ENCODE measurements at places on chromosomes 7 and 10.

DNA sequence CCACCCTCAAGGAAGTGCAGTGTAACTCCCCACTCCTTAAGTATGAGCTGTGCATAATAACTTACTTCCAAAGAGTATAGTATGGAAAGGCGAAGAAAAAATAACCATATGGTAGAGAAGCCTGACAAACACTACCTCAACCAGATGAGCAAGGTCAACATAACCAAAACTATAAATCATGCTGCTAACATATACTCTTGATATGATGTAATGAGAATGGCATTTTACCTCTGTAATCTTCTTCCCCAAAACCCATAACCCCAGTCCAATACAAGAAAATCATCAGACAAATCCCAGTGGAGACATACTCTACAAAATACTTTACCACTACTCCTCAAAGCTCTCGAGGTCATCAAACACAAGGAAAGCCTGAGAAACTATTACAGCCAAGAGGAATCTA lies 15.8 kb downstream of the OSBPL3 start:
- DNase-seq: no peak

GRCh38 chr7:150453181-150453580 lies 2.8 kb downstream of the GIMAP8 start:
- DNase-seq: no peak

DNA sequence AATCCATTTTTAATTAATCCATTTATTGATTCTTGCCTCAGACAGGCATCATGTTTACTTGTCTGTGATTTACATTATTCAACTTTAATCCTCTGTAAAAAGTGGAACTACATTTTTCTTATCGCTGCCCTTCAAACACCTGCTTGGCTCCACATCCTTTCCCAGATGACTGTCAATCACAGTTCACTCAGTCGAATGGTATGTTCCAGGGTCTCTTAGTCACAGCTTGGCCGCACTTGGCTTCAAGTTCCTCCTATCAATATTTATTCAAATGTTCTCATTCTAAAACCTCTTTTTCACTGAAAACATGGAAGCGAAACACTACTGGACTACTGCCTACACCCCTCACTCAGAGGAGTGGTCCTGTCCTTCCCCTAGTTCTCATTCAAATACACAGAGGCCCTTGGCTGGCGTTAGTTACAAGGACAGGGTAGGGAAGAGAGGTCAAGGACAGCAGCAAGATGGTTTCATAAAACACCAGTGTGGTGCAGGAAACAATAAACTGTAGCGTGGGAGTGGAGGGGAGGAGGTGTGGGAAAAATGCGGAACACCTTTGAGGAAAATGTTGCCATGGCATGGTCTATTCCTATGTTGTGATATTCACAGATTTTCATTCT lies 143.2 kb downstream of the USP6NL start:
- DNase-seq: no peak

DNA sequence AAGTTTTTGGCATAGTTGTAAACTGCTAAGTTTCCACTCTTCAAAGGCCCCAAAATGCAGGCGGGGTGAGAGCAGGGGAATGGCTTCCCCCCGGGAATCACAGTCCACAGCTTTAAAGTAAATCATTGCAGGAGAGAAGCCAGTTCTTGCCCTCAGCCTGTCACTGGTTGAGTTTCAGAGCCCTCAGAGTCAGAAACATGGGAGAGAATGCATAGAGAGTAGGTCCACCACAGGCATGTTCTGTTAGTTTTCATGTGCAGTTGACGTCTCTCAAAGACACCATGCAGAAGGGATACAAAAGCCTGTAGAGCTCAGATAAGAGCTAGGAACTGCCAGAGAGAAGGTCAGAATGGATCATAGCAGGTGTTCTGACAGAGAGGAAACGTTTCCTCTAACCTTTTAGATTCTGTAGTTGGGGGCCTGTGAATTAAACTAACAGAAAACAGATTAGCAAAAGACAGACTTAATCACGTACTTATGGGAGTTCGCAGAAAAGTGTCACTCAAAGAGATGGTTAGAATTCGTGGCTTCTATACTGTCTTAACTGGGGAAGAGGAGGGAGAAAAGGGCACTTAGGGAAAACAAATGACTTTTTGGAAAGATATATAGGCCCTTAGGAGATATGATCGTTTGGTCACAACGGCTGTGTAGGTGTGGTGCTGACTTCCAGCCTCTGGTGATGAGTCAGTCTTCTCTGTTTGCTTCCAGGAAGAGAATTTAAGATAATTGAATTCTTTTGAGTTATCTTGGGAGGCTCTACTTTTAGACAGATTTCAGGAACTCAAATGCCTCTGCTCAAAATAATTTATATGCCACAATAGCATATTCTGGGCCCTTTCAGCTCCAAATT lies 48.0 kb upstream of the MSRB2 start:
- no peak for DNase-seq

- DNase-seq: no peak
Measured at GRCh38 chr7:123552641-123553040, 5.0 kb downstream of the NDUFA5 start.

DNA sequence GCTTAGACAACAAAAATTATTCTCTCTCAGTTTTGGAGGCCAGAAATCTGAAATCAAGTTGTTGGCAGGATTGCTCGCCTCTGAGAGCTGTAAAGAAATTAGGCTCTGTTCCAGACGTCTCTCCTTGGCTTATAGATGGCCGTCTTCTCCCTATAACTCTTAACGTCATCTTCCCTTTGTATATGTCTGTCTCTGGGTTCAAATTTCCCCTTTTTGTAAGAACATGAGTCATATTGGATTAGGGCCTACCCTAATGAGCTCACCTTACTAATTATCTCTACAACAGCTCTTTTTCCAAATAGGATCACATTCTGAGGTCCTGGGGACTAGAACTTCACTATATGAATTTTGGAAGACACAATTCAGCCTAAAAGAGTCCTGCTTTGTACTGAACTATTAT lies 22.4 kb downstream of the GALNTL5 start:
- no peak for DNase-seq

- no peak for DNase-seq
Measured at GRCh38 chr10:15700078-15700674, 19.5 kb downstream of the ITGA8 start.

DNA sequence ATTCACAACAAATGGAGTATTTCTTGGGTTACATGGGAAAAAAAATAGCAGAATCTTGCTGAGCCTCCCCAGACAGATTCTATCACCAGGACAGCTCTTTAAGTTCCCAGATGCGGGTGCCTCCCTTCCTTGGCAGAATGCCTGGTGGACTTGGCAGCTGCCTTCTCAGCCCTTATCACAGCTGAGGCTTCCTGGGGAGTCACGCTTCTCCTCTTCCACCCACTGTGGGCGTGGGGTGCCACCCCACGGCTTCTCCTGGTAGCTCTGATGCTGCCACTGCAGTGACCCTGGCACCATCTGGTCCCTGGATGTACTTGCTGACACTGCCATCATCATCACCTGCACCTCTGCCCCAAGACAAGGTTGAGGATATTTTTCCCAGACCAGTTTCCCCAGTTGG lies 16.2 kb upstream of the NME8 start:
- DNase-seq: no peak

GRCh38 chr10:16952080-16952479 lies 134.9 kb upstream of the RSU1 start:
- DNase-seq: no peak

DNA sequence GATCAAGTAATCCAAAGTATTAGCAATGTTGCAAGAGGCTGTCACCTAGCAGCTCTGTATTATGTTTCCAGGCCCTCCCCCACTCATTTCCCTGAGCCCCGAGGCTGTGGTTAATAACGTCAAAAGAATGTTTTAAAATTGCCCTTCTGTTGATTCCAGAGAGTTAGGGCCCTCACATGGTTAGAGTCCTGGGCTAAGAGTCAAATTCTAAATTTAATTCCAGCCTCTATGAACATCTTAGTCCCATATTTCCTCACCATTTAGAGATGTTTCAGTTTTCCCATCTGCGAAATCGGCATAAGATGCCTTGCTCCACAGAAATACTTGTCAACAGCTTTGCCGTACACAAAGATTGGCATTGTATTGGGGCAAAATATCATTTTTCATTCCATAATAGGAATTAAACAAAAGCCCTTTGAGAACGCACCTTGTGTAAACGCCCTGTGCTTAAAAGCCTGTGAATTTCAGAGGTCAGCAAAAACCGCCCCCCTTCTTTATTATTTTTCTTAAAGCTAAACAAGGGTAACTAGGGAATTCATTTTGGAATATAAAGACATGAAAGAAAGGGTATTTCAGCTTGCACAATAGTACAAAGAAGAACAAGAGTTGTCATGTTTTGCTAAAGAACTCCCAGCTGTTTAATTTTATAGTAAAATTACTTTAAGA lies 135.8 kb downstream of the ARID5B start:
- no peak for DNase-seq

DNA sequence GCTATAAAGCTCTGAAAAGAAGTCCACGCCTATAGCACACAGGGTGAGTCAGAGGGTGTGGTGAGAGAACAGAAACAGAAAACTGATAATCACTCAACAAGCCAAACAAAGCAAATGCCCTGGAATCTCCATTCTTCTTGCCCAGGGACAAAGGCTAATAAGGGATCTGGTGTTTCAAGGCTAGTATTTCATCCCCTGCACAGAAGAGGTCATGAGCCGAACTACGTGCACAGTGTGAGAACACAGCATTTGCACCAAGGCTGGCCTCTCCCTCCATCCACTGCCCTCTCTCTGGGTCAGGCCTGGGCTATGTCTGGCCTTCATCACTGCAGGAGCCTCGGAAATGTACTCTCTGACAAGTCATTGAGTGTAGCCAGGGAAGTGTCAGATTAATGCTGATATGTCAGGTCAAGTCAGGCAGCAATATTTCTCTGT lies 42.7 kb downstream of the PRR15 start:
- no peak for DNase-seq

DNA sequence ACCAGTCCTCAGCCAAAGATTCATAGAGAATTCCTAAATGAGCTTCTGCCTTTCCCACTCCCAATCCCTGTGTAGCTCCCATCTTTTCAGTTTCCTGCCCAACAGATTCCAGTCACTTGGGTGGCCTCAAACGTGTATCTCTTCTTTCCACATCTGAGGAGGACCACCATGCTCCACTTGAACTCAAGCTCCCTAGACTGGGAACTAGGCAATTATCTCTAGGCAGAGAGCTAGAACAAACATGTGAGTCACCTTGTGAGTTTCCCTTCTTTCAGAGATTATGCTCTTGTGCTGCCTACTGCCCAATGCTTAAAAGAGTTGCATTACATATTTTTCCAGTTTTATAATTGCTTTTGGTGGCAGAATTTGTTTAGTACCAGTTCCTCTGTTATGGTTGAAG lies 178.0 kb downstream of the MDFIC start:
- no peak for DNase-seq

DNA sequence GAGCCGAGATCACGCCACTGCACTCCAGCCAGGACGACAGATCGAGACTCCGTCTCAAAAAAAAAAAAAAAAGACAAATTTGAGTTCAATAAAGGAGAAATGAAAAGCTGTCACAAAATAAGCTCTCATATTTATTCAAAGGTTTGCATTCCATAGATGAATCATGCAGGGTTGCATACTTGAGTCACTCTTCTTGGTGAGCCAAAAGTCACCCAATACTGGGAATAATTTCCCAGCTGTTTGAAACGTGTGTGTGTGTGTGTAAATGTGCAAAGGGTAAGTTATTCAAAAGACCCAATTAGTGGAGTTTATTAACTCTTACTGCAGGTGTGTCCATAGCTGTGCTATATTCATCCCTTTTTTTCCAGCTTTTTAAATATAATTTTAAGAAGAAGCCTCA lies 297.7 kb downstream of the CCDC3 start:
- DNase-seq: no peak

DNA sequence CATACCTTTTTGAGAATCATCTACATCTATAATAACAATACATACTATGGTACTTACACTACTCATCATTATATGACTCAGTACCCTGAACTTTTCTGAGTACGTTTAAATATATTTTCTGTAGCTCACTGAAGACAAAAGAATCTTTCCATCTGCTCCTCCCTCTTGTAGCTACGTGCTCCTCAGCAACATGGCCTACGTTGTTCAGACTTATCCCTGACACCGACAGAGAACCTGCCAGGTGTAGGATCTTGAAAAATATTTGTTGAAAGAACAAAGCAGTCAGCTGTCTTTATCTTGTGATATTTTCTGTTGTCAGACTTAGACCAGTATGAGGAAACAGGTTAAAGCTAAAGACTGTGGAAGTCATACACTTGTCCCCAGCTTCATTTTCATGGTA lies 356.0 kb upstream of the MYO3A start:
- no peak for DNase-seq

DNA sequence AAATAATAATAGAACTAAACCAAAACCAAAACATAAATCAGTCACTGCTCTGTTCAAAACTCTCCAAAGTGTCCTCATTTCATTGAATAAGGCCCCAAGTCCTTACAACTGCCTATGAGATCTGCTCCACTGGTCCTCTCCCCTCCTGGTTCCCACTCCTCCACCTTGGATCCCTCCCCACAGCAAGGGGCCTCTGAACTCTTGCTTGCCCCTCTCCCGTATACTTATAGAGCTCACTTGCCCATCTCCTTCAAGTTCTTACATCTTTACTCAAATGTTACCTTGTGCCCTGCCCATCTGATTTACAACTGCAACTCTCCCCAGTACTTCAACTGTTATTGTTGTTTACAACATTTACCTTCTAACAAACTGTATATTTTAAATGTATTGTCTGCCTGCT lies 819 bp downstream of the POLD2 start:
- peak; percentile 47 for DNase-seq

DNA sequence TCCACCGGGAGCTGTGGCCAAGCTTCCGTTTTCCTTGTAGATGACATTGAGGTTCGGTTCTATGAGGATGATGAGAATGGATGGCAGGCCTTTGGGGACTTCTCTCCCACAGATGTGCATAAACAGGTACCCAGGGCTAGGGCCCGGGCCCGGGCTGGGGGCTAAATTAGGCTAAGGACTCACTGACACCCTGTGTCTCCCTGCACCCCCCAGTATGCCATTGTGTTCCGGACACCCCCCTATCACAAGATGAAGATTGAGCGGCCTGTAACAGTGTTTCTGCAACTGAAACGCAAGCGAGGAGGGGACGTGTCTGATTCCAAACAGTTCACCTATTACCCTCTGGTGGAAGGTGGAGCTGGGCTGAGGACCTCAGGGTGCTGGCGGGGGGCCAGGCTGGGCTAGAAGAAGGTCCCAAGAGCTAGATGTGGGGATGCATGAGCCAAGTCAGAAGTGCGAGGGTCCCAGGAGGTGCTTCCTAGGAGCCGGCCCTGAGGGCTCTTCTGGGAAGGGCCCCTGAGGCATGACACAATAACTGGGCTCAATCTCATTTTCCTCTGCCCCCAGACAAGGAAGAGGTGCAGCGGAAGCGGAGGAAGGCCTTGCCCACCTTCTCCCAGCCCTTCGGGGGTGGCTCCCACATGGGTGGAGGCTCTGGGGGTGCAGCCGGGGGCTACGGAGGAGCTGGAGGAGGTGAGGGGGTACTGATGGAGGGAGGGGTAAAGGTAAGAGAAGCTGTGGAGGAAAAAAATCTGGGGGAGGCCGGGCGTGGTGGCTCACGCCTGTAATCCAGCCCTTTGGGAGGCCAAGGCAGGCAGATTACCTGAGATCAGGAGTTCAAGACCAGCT lies 2.9 kb downstream of the NFKB2 start:
- DNase-seq: no peak

Data from NAMALWA (cell line).